Small intestine (tissue), 16 donors: ENCODE measurements at places on chromosomes 7 and 10.

DNA sequence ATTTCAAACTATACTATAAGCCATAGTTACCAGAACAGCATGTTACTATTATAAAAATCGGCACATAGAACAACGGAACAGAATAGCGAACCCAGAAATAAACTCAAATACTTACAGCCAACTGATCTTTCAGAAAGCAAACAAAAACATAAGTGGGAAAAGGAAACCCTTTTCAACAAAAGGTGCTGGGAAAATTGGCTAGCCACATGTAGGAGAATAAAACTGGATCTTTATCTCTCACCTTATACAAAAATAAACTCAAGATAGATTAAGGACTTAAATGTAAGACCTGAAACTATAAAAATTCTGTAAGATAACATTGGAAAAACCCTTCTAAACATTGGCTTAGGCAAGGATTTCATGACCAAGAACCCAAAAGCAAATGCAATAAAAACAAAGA lies 29.1 kb downstream of the ZNF680 start:
- DNase-seq = no peak

DNA sequence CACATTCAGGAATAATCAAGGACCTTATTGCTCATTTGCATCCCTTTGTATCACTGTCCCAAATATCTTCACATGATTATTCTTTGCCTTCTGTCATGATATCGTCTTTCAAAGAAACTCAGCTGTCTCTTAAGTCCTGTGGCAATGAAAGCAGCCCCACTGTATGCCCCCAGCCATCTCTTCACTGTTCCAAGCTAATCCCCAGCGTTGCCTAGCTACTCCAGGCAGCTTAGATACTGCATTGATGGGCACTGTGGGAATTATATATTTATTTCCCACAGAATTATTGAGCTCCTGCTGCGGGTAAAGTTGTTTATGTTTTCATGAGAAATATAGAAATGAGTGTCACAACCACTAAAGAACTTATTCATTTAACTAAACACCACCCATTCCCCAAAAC lies 38.8 kb downstream of the SND1 start:
- no peak for DNase-seq

DNA sequence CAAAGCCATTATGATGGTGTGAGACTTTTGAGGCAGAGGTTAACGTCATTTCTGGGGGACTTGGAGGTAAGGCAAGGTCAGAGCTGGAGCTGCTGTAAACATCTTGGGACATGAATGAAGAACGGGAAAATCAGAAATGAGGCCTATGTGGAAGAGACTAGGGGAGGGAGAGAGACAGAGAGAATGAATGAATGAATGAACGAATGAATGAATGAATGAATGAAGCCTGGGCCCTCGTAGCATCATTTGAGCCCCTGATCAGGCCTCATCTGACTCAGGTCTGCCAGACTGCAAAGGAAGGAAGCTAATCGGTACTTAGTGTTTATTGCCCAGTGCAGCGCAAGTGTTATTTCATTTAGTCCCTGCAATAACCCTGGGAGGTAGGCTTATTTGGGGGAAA lies 79.6 kb downstream of the SLIT1 start:
- DNase-seq = no peak

DNA sequence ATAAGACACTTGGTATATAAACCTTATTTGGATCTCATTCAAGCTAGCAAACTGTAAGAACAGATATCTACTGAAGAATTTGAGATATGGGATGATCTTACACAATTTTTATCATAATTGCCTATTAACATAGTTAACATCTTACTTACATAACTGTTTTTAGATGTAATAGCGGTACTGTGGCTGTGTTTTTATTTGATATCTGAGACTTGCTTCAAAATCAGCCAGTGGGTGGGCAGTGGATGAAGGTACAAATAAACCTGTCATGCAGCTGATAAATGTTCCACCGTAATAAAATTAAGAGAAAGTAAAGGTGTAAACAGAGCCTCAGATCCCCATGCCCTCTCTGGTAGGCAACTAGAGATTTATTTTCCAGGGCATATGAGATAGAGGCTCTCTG lies 28.4 kb upstream of the PTPRN2 start:
- no peak for DNase-seq

GRCh38 chr7:35366167-35367155 lies 112.6 kb upstream of the TBX20 start:
- no peak for DNase-seq

- peak; percentile 59 for DNase-seq
These were observed 25.3 kb downstream of the CCDC126 start for GRCh38 chr7:23622506-23622925.
